Gastroesophageal sphincter (tissue), 4 donors: ENCODE measurements at places on chromosomes 1 and 21. TPM values are rescaled to one million over a fixed set of nuclear protein-coding genes. Genes with fewer than 3 reads are reported as not detected.

DNA sequence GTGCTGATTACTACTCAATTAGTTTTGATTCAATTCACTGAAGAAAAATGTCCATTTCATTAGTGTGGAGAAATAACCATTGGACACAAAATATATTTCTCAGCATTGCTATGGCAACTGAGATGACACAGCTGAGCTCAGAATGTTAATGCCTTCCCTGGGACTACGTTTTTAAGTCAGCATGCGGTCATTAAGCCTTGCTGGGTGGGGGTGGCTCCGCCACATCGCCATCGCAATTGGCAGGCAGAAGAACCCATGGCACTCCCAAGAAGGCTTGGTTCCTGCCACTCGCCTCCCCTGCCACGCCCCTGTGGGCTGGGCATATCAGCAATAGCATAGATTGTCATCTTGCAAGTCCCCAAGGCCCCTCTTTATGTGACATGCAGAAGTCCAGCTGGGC lies 256.7 kb upstream of the CAMK1G start:
- peak; percentile 28 for ATAC-seq

- no peak for ATAC-seq
Measured at GRCh38 chr1:117541003-117541402, 64.8 kb upstream of the TENT5C start.

VANGL2 gene
- total RNA-seq = 0.62 TPM

GRCh38 chr1:165844933-165845332 lies 17.5 kb downstream of the UCK2 start:
- ATAC-seq = no peak

DNA sequence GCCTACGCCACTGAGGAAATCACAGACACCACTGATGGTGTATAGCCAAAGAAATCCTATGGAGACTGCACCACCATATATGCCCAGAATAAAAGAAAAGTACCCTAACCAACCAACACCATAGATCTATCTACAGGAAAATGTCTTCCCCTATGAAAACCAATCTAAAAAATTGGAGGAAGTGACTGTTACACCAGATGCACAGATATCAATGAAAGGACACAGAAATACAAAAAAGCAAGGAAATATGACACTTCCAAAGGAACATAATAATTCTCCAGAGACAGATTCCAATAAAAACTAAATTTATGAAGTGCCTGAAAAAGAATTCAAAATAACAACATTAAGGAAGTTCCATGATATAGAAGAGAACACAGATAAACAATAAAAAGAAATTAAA lies 56.8 kb upstream of the BCL10 start:
- no peak for ATAC-seq

LENEP gene
- total RNA-seq = not detected

- ATAC-seq = no peak
Measured at GRCh38 chr1:19980314-19980713, 896 bp upstream of the PLA2G2A start.

DNA sequence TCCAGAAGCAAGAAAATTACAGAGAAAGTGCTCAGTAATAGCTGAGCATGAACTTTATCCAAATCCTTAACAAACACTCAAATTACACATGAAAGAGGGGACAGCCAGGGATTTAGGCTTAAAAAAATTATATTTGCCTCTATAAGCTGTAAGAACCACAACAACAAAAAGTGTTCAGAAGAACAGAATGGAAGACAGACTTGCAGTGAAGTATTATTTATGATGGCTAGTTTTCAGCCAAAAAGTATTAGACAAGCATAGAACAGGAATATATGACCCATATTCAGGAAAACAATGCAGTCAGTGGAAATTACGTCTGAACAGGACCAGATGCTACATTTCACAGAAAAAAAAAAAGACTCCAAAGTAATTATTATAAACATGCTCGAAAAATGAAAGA lies 1246.3 kb downstream of the NCAM2 start:
- ATAC-seq = no peak

ACTL8 gene
- not detected for total RNA-seq

LDLRAD1 gene
- not detected for total RNA-seq

GRCh38 chr1:158053276-158053675 lies 59.8 kb downstream of the KIRREL1 start:
- no peak for ATAC-seq

- ATAC-seq = no peak
Measured at GRCh38 chr1:20956272-20956671, 169.2 kb upstream of the HP1BP3 start.

TTLL7 gene
- 59.3 TPM for total RNA-seq

OR2M7 gene
- total RNA-seq = not detected

C1orf210 gene
- not detected for total RNA-seq

USH2A gene
- total RNA-seq = not detected

SH3BGR gene
- total RNA-seq = 24.6 TPM

DNA sequence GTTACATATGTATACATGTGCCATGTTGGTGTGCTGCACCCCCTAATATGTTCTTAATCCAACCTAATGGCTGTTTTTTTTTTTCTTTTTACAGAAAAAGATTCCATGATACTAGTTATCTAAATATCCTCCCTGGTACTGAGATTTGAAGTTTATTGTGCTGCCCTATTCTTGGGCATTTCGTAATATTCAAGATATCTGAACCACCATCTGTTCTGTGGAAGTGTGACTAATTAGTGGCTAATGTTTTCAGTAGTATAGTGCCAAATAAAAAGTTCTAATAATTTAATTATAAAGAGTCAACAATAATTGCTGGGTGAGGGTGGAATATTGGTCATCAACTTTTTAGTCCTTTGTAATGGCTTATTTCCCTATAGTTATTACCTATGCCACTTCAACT lies 217.5 kb downstream of the GABPA start:
- peak; percentile 39 for ATAC-seq

GRCh38 chr21:32246571-32247140 lies 32.2 kb downstream of the MIS18A start:
- no peak for ATAC-seq

DNA sequence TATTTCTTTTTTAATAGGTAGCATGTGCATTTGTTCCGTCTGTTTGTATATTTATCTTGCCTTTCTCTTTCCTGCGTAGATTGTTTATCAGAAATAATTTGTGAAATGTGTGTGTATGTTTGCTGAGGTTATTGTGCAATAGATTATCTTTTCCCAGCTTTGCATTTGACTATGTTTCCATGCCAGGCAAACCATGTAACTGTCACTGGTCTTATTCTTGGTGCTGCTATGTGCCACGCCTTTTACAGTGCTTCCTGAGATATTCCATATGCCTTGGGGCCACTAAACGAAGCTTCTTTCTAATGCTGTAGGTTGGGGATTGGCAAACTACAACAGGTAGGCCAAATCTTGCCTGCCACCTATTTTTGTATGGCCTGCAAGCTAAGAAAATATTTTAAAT lies 598.8 kb downstream of the PLPP3 start:
- no peak for ATAC-seq

DNA sequence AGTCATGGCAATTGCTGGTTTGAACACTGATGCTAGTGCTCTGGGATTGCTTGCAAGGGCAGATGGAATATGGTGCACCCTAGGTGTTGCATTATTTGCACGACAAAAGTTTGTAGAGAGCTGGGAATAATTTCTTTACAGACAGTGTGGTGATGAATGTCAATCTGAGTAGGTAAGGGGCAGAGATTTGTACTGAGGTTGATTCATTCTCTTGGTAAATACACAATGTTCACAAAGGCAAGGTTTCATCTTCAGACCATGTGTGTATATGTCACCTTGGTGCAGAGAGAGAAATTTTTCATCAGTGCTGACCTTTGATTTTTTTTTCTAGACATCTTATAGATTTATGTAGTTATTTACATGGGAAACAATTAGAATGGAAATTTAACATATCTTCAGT lies 5.0 kb downstream of the PTPRC start:
- no peak for ATAC-seq

TMEM269 gene
- 0.12 TPM for total RNA-seq

TTC22 gene
- total RNA-seq = 1.0 TPM

DNA sequence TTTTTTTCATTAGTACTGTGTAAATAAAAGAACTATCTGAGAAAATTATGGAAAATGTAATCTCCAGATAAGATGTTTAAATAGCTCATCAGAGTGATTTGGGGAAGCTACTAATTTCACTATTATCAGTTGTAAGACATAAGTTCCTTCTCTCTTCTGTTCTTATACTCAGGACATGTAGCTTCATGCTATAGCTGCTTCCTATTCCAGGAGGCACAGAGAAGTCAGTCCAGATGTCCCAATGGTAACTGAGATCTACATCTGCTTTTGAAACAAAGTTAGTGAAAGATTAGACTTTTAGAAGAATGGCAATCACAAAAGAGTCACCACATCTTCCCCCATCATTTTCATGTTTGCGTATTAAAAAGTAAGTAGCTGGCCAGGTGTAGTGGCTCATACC lies 5.6 kb downstream of the MAP3K21 start:
- no peak for ATAC-seq

RXRG gene
- 2.7 TPM for total RNA-seq

- ATAC-seq = no peak
Measured at GRCh38 chr1:96825231-96825630, 103.6 kb downstream of the PTBP2 start.
